Urothelium cell line (cell line): ENCODE measurements at places on chromosomes 1 and 21.

DNA sequence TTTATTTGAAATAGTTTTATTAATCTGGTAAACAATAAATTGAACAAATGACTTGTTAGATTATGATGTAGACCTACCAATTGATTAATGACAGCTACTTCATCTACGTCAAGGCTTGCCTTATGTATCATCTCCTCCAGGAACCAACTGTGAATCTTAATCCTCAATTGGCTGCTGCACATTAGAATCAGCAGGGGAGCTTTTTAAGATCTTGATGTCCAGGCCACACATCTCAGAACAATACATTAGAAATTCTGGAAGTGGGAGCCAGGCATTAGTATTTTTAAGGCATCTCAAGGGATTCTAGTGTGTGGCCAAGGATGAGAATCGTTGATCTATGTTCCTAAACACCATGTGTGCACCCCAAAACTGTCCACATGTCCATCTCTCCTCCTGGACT, 52.0 kb upstream of the LYPLAL1 start:
- DNase-seq = no peak

GRCh38 chr1:27517301-27517700, 27.3 kb upstream of the WASF2 start:
- no peak for DNase-seq

DNA sequence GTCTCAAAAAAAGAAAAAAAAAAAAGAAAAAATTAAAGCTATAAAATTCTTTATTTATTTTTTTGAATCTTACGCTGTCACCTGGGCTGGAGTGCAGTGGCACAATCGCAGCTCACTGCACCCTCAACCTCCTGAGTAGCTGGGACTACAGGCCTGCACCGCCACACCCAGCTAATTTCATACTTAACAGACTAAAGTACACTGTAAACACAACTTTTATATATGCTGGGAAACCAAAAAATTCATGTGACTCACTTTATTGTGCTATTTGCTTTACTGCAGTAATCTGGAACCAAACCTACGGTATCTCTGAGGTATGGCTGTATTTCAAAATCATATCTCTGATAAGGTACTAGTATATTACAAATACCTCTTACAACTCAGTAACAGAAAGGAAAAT, 40.3 kb downstream of the HSF2BP start:
- no peak for DNase-seq

- peak; percentile 37 for DNase-seq
Observed at GRCh38 chr1:222926566-222926965, 111.7 kb downstream of the DISP1 start.

GRCh38 chr1:214107322-214108096, 119.7 kb downstream of the PROX1 start:
- no peak for DNase-seq
